Right ventricle myocardium inferior (tissue), 1 donor: ENCODE measurements at places on chromosomes 11 and 22. TPM values are rescaled to one million over a fixed set of nuclear protein-coding genes. Genes with fewer than 3 reads are reported as not detected.

The RIBC2 gene
- total RNA-seq = 0.51 TPM

The RASGRP2 gene
- 46.8 TPM for total RNA-seq

The FAM111B gene
- total RNA-seq = 1.1 TPM

The LINC01488 gene
- 0.08 TPM for total RNA-seq

The IGHMBP2 gene
- 13.8 TPM for total RNA-seq

The FAM227A gene
- 0.27 TPM for total RNA-seq

The BTG4 gene
- not detected for total RNA-seq

The ROBO4 gene
- 27.6 TPM for total RNA-seq

The SLC39A13 gene
- total RNA-seq = 35.0 TPM

The KRTAP5-10 gene
- not detected for total RNA-seq

The FJX1 gene
- total RNA-seq = 0.54 TPM

The NAALADL1 gene
- 3.4 TPM for total RNA-seq

The GSTT2 gene
- total RNA-seq = not detected
